T-helper 17 cell (primary cell): ENCODE measurements at places on chromosomes 11 and 22. TPM values are rescaled to one million over a fixed set of nuclear protein-coding genes. Genes with fewer than 3 reads are reported as not detected.

GRCh38 chr22:49899530-49899929 lies 18.7 kb downstream of the ALG12 start:
- DNase-seq, result no peak

DNA sequence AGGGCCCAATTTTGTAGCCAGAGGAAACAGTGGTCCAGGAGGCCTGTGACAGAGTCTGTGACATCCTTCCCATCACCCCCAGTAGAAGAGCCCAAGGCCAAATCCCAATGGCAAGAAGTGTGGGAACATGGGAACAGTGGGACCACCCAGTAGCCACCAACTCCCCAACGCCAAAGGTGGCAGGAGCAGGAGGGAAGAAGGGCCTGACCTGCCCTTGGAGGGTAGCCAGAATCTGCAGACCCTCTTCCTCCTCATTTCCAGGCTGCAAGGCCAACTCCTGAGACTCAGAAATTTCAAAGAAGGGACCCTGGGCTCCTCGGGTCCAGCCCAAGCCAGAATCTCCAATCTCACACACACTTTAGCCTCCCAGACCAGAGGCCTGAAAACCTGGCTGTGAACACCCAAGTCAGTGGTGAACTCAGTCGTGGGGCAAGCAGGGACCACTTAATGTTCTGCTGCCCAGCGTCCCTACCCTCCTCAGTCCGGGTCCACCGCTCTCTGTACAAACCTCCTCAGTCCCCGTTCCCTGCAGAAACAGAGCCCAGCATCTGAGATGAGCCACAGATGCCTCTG lies 6.2 kb downstream of the RAB3IL1 start:
- DNase-seq, result no peak

- no peak for DNase-seq
Measured at GRCh38 chr11:37230865-37231264, 632.8 kb upstream of the RAG2 start.

Gene VSIG10L2
- not detected for total RNA-seq

Gene RHOD
- total RNA-seq, result not detected

GRCh38 chr22:24445481-24446259 lies 18.3 kb downstream of the ADORA2A start:
- DNase-seq, result no peak

Gene APOL4
- total RNA-seq, result not detected

- DNase-seq, result no peak
Measured at GRCh38 chr11:34792814-34793258, 123.3 kb downstream of the APIP start.

Gene THOC5
- total RNA-seq, result 34.2 TPM

- DNase-seq, result no peak
Measured at GRCh38 chr11:65459552-65459951, 37.0 kb downstream of the NEAT1 start.

- DNase-seq, result no peak
Measured at GRCh38 chr11:120034881-120035630, 102.9 kb downstream of the TRIM29 start.

- no peak for DNase-seq
Measured at GRCh38 chr11:12702999-12703453, 28.8 kb downstream of the TEAD1 start.

- DNase-seq, result no peak
Measured at GRCh38 chr11:41333357-41333756, 126.1 kb downstream of the LRRC4C start.
